Suppressor macrophage (primary cell): ENCODE measurements at places on chromosomes 3 and 15.

- peak; percentile 36 for DNase-seq
Observed at GRCh38 chr3:177448987-177449359, 251.7 kb upstream of the TBL1XR1 start.

- DNase-seq: no peak
Observed at GRCh38 chr3:133965906-133966305, 63.8 kb downstream of the SLCO2A1 start.

DNA sequence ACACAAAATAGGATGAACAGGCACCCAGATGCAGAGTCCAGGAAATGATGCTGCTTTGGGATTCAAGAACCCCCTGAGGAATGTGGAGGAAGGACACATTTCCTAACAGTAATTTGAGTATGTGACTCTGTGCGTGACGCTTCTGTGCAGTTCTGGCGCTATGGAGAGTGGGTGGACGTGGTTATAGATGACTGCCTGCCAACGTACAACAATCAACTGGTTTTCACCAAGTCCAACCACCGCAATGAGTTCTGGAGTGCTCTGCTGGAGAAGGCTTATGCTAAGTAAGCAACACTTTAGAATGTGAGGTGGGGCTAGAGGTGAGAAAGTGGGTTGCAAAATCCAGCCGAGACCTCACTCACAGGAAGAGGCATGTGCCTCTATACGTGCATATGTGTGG is 28.3 kb downstream of the CAPN3 start:
- no peak for DNase-seq

DNA sequence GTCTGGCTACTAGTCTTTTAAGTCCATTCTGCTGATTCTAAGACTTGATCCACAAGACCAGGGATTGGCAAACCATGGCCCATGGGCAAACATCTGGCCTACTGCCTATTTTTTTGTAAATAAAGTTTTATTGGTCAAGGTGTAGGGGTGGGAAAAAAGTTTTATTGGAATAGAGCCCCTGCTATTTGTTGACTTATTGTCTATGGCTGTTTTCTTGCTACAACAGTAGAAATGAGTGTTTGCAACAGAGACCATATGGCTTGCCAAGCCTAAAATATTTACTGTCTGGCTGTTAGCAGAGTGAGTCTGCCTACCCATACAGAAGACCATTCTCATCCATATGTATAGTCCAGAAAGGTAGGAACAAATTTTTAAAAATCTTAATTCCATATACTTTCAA is 106.4 kb downstream of the PTPRG start:
- DNase-seq: no peak

DNA sequence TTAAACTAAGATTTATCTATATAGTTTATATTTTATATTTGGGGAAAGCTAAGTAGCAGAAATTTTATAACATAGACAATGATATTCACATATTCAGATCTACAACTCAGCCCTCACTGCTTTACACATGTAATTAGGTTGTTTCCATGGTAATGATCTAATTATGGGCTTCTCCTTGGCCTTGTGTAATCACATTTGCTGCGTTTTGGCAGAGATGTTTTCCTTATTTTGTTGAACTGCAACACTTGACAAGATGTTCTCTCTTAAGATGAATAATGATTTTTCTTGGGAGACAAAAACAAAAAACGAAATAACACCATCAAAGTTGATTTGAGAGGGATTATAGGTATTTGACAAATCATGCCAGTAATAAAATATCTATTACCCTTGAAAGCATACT is 635.6 kb upstream of the TBL1XR1 start:
- no peak for DNase-seq

DNA sequence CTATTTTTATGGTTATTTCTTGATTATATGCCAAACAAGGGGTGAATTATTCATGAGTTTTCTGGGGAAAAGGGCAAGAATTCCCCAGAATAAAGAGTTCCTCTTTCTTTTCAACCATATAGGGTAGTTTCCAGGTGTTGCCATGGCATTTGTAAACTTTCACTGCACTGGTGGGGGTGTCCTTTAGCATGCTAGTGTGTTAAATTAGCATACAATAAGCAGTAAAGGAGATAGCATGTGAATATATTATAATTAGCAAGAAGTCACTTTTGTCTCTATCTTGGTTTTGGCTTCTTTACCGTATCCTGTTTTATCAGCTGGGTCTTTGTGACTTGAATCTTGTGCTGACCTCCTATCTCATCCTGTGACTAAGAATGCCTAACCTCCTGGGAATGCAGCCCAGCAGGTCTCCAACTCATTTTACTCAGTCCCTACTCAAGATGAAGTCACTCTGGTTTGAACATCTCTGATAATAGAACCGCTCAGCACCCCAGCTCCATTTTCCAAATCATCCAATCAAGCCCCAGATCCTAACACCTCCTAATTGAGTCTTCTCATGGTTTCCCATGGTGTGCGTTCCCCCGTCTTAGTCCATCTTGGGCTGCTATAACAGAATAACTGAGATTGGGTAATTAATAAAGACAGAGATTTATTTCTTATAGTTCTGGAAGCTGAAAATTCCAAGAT is 3.4 kb upstream of the SELENOT start:
- peak; percentile 45 for DNase-seq

DNA sequence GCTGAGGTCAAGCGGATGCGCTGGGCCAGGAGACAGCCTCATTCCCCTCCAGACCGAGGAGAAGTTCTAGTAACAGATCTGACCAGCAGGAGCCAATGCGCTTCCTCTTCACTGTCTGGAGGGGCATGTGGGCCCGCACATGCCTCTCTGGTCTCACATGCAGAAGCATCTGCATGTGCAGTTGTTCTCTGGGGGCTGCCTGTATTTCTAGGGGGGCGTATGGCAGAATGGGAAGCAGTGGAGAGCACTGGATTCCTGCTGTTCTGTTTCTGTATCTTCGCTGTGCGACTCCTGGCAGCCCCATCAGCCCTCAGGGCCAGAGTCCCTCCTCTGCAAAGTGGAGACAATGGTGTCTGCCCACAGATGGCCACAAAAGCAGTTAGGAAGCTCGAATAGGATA is 170.4 kb upstream of the IQSEC1 start:
- no peak for DNase-seq

DNA sequence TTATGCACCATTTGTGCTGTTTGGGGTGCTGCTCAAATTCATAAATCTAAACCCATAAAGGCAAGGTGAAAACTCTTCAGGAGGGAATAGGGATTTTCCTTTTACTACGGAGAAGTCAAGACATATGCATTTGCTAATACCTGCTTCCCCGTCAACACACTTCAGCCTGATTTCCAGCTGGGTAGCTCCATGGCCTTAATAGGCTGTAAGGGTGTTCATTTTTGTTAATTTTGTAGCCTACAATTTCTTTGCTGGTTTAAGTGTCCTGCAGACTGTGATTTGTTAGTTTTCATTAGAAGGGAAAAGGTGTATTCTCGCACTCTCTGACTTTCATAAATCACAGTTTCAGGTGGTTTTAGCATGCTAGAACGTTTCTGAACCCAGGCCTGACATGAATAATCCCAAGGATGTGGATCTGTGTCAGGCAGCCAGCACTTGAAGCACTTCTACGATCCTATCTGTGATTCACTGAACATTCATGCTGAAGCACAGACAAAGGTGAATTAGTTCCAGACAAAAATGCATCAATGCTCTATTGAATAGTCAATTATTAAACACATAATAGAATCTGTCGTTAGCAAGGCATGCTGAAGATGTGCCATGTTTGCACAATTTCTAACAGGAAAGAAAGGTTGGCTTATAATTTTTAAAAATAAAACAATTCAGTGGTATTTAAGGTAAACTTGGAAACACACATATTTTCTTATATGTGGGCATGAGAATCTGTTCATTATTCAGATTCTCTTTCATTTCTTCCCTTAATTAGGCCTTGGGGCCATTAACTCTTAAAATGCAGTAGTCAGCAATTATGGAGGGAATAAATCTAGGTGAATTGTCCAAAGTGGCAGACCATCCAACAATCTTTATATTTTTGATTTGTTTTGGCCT is 17.9 kb upstream of the NMNAT3 start:
- DNase-seq: no peak

GRCh38 chr15:92097474-92098178 is 244.1 kb downstream of the SLCO3A1 start:
- DNase-seq: peak; percentile 70

DNA sequence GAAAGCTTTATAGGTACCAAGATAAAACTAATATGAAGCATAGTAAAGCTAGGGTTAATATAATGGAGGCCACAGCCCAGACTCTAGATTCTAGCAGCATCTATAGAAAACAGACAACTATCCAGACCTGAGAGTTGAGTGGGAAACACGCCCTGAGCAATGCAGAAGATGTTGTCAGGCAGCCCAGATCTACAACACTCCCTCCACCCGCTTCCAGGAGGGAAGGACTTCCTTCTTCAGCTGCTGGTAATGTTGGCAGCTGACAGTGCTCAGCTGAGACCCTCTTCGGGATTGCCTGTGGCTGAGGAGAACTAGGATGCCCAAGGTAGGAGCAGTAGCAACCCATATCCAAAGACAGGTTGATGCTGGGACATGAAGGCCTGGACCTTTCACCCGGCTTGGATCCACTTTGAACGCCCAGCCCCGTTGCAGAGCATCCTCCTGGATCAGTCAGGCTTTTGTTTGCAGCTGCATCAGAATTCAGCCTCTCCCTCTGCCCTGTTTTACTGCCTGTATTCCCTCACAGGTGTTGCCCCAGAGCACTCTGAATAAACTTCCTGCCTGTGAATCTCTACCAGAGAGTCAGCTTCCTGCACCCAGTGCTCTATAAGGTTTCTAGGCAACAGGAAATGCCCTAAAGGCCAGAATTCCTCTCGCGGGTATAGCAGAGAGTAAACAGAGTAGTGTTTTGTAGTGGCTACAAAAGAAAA is 174.7 kb upstream of the IL12A start:
- DNase-seq: no peak

- DNase-seq: no peak
Observed at GRCh38 chr3:133643611-133644010, 18.1 kb downstream of the TOPBP1 start.

DNA sequence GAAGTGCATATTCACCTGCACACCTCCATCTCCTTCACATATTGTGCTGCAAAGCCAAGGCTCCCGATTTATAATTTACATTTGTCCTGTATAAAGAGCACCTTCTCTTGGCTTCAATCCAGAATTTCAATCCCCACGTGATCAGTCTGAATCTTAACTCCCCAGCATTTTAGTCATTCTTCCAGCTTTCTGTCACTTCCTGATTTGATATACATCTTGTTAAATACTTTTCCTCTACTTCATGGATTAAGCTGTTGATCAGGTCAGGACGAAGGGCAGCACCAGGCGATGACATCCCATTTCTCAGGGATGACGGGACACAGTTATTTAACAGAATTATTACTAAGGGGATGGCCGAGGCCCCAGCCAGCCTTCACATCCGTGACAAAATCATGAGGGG is 212.5 kb downstream of the EPHB1 start:
- no peak for DNase-seq

DNA sequence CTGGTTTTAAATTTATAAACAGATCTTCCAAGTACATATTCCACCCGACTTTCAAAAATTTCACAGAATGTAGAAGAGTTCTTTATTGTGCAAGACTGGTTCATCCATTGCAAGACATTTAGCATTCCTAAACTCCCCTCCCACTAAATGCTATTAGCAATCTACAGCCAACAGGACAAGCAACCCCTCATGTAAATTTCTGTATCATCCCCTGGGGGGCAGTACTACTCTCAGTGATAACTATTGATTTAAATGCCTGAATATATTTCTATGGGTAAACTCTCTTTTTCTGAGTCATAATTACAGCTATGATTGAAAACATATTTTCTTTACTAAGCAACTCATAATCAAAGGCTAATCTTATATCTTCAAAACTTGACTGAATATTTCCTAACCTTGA is 10.7 kb upstream of the SLC15A2 start:
- peak; percentile 52 for DNase-seq

- no peak for DNase-seq
Observed at GRCh38 chr3:119184796-119185570, 11.6 kb downstream of the UPK1B start.

DNA sequence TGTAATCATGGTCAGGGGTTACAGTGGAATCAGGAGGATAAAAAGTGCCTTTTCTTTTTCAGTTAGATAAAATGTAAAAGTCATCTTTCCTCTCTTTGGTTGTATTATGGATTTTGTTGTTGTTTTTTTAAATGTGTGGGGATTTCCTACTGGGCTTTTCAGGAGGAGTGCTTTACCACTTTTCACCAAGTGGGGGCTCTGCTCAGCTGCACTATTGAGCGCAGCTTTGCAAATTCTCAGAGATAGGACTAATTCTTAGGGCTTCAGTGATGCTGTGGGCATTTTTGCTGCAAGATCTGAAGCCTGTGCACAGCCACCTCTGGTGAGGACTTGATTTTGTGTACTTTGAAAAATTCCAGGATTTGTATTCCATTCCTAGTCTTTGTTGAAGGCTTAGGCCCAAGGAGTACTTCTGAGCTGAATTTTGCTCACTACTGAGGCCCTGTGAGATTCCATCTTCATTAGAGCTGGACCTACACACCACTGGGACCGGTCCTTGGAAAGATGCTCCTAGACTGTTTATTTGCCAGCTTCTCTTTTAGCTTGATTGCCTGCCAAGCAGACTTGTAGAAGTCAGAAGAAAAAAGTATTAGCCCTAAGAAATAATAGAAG is 7.5 kb downstream of the GNB5 start:
- DNase-seq: peak; percentile 60

- no peak for DNase-seq
Observed at GRCh38 chr3:1207904-1208303, 115.1 kb downstream of the CNTN6 start.

DNA sequence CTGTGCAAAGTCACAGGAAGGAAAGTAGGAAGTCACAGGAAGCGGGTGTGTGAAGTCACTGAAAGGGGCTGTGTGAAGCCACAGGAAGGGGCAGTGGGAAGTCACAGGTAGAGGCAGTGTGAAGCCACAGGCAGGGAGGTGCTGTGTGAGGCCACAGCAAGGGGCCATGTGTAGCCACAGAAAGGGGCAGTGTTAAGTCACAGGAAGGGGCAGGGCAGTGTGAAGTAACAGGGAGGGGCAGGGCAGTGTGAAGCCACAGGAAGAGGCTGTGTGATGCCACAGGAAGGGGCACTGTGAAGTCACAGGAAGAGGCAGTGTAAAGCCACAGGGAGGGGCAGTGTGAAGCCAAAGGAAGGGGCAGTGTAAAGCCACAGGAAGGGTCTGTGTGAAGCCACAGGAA is 36.5 kb downstream of the GASK1A start:
- no peak for DNase-seq

GRCh38 chr3:5494905-5495519 is 307.5 kb downstream of the EDEM1 start:
- peak; percentile 52 for DNase-seq

GRCh38 chr15:61501815-61502389 is 272.8 kb upstream of the RORA start:
- DNase-seq: no peak

GRCh38 chr15:44790215-44790614 is 53.9 kb downstream of the TRIM69 start:
- DNase-seq: no peak
